Occipital lobe (tissue), 3 donors: ENCODE measurements at places on chromosomes 13 and 19. TPM values are rescaled to one million over a fixed set of nuclear protein-coding genes. Genes with fewer than 3 reads are reported as not detected.

The PABPC3 gene
- total RNA-seq = not detected

DNA sequence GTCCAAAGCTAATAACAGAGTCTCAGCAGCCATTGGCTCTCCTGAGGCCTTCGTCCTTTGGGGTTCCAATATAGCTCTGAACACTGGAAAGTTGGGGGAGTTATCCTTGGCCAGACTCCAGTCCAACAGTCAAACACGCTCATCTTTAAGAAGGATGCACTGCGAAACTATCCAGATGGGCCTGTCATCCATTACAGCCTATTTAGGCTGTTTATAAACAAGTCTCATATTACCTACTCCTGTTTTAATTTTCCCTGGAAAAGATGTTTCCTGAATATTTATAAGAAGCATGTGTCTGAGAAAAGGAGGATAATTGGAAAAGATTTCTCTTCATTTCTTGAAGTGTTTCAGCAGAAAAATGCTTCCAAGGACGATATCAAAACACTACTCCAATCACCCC lies 170.7 kb downstream of the DCT start:
- DNase-seq = no peak

DNA sequence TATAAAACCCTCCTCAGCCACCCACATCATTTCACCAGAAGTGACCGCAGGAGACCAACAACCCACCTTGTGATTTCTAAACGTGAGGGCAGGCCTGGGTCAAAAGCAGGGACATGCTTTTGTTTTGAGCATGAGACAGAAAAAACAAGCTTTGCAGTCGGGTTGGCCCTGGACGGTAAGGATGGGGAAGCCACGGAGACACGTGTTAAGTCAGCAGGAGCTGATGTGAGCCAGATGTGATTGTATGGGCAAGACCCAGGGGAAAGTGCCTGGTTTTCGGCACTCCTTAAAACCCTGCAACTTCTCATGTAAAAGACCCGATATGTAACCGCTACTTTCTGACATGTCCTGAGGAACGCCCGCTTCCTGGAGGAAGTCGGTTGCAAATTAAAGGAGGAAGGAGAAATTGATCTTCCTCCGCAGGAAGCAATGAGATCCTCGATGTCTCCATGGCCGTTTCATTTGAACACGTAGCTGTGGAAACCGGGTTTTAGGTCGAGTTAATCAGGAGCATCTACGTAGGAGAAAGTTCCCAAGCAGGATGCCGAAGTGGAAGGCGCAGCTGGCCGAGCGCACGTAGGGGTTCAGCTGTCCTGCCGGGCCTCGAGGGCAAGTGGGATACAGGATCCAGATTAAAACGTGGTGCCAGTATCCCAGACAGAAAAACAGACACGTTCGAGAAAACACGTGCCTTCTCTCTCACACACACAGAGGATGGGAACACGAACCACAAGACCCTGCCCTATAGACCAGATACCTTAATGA lies 40.5 kb upstream of the POMP start:
- DNase-seq = no peak

GRCh38 chr19:54532528-54532927 lies 29.9 kb downstream of the LAIR2 start:
- DNase-seq = no peak

GRCh38 chr13:106118996-106119395 lies 416.5 kb downstream of the EFNB2 start:
- DNase-seq = no peak

GRCh38 chr19:11685676-11686650 lies 52.8 kb downstream of the ZNF823 start:
- no peak for DNase-seq

- DNase-seq = no peak
Observed at GRCh38 chr13:32354040-32354439, 38.7 kb downstream of the BRCA2 start.

DNA sequence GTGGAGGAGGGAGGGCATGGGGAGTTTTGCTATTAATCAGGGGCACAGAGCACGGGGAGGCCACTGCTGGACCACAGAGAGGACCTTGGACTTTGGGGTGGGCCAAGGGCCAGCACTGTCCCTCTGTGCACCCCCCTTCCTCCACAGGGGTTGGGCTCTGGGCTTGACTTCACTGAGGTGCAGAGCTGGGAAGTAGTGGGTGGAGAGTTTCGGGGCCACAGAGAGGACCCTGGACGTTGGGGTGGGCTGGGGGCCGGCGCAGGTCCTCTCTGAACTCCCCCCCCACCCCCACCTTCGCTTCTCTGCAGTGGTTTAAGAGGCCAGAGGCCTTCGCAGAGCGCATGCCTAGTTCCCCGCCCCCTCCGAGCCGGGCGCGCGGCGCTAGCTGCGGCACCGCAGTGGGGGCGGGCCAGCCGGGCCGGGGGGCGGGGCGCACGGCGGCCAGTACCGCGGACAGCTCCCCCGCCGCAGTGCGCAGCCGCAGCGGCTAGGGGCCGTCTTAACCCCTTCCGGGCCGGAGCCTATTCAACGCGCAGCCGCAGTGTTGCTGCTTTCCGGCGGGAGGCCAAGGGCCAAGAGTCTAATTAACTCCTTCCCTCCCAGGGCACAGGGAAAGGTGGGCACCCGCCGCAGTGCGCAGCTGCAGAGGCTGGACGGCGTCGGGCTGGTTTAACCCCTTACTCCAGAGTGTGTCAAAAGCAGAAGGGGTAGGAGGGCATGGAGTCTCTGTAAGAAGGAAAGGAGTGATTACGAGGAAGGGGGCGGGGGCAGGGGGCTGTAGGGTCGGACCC lies 3.7 kb downstream of the KCNC3 start:
- DNase-seq = peak; percentile 64

- DNase-seq = no peak
Observed at GRCh38 chr13:33207615-33207961, 78.0 kb downstream of the STARD13 start.

The CGB2 gene
- not detected for total RNA-seq

The VSTM1 gene
- total RNA-seq = not detected
